ENCODE measurements at places on chromosomes 12 and 14. TPM values are rescaled to one million over a fixed set of nuclear protein-coding genes. Genes with fewer than 3 reads are reported as not detected.

LRRK2 gene
- total RNA-seq, result 28.7 TPM

SLC35F4 gene
- not detected for total RNA-seq

TPH2 gene
- not detected for total RNA-seq

LRRC10 gene
- total RNA-seq, result not detected

KCNC2 gene
- total RNA-seq, result not detected

TAS2R14 gene
- total RNA-seq, result 1.4 TPM

CORO1C gene
- 194 TPM for total RNA-seq

SETD1B gene
- 35.5 TPM for total RNA-seq

FITM1 gene
- total RNA-seq, result 0.81 TPM

ATL1 gene
- 7.2 TPM for total RNA-seq

GPX2 gene
- total RNA-seq, result 617 TPM

NRDE2 gene
- total RNA-seq, result 32.5 TPM

USP15 gene
- 35.7 TPM for total RNA-seq

ATP23 gene
- total RNA-seq, result 5.2 TPM

TMTC2 gene
- 41.3 TPM for total RNA-seq

DNA sequence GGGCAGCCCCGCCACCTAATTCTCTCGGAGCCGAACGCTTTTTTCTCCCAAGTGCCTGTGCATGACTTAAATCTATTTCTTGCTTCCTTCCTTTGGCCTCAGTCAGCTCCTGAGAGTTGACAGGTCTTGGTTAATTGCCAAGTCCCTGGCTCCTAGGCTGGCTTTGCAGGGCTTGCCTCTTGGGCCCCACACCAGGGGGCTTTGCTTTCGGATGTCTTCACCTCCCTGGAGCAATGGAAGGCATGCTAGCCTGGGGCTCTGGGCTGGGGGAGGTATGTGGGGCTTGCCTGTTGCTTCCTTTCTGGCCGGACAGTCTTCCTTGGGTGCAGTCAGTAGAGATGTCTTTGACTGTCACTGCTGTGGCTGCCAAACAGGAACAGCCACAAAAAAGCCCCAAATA lies 2.2 kb upstream of the KRT80 start:
- no peak for DNase-seq

GRCh38 chr12:47473091-47473490 lies 232.7 kb downstream of the RPAP3 start:
- no peak for DNase-seq

GRCh38 chr14:59657769-59658168 lies 81.2 kb upstream of the CCDC175 start:
- no peak for DNase-seq

DNA sequence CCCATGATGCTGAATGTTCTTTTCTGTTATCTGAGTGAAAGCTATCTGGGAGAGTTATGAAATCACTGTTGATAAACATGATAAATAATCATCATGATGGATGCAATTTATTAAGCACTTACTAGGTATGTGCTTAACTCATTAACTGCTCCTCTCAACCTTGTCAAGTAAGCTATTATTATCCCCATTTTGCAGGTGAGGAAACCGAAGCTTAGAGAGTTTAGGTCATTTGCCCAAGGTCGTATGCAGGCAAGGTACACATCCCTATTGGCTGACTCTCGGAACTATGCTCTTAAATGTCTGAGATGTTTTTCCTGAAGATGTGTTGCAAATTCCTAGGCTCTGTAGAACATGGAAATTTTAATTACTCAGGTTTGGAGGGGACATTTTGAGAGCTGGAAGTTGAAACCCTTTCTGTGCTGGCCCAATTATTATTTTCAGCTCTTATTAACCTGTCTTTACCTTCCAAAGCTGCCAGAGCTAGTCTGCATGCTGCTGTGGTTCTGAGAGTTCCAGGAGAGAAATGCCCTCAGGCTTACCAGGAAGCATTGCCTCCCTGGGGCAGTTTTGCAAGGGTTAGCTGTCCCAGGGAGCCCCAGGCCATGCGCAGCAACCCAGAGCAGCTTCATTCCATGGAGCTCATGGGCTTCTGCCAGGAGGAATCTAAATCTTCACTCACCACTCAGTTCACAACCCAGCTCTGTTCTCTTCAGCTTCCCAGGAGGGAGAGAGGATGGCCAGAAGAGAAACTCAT lies 55.6 kb upstream of the OAS1 start:
- no peak for DNase-seq

DNA sequence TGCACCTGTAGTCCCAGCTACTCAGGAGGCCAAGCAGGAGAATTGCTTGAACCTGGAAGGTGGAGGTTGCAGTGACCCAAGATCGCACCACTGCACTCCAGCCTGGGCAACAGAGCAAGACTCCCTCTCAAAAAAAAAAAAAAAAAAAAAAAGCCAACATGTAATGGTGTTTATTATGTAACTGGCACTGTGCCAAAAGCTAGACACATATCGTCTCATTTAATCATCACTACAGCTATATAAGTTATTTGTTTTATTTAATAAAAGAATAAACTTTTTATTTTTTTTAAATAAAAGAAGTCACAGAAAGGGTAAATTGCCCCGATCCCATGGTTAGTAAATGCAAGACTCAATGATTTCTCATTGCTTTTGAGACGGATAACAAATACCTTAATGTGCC lies 76.9 kb downstream of the PTCSC3 start:
- no peak for DNase-seq

DNA sequence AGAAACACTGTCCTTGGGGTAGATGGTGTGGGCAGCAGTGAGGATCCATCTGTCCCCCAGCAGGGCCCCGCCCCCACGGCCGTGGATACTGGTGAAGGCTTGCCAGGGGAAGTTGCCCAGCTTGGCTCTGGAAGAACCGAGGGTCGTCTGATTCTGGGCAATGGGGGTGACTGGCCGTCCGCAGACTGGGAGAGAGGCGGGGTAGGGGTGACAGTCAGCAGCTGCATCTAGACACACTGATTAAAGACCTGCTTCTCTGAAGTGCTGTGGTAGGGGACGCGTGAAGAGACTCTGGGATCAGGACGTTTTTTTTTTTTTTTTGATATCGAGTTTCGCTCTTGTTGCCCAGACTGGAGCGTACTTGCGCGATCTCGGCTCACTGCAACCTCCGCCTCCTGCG lies 4.7 kb upstream of the C1R start:
- no peak for DNase-seq

DNA sequence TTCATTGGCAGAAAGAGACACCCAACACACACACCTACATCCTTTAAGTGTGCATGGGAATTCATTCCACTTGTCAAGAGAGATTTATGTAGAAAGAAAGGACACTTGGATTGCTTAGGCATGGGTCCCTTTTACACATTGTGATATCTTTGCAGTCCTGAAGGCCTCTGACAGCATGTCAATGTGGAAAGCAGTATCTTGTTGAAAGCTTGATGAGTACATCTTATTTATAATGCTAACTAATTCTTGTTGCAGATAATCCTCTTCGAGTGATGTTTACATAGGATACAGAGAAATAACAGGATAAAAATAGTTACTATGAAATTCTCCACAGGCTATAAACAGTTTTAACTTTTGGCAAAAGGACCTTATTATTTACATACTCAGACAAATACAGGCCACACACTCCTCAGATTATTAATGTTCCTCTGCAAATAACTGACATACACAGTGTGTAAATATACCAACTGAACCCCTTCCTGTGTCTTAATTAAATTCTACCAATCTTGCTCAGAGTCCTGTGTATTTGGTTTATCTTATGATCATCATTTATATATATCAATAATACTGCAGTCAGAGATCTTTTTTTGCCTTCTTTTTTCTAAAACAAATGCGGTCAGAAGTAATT lies 111.8 kb upstream of the DIO2 start:
- no peak for DNase-seq

DNA sequence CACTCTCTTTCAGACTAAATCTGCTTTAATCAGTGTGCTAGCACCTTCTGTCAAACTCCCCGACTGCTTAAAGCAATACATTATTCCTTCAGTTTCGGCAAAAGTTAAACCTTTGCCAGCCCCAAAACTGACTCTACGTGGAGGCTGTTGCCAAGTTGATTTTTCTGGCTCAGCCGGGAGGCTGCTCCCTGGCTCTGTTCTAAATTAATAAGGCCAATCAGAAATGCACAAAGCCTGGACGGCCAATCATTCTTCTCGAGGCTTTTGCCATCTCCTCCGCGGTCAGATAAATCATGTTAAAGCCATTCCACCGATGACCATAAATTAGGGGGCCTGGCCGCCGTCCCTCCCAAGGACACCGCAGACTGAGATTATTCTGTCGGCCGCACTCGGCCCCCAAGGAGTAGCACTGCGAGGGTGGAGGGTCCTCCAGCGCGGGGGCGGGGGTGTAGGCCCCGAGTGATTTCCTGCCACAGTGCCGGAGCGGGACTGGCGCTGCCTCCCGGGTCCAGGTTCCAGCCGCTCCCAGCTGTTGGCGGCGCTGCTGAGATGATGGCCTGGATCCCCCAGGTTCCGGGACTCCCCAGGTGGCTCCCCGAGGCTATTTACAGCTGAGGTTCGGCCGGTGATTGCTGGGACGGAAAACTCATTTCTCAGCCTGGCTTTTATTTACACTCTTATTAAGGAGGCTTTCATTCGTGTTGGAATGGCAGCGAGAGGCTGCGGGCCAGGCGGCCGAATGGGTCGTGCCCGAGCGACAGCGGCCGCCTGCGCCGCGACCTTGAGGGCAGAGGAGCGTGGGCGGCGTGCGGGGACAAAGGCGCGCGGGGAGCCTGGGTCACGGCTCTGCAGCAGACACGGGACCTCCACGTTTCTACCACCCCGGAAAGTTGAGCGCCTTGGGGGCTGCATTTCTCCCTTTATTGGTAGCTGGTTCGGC lies 165.1 kb downstream of the MON2 start:
- DNase-seq, result peak; percentile 36

- DNase-seq, result no peak
These were observed 191.4 kb downstream of the TTC7B start for GRCh38 chr14:90624732-90625400.

- no peak for DNase-seq
These were observed 10.4 kb downstream of the NGB start for GRCh38 chr14:77260631-77261030.

GRCh38 chr12:9027161-9028059 lies 38.1 kb downstream of the KLRG1 start:
- DNase-seq, result no peak

- no peak for DNase-seq
These were observed 315.8 kb downstream of the AEBP2 start for GRCh38 chr12:19755136-19755535.

GRCh38 chr12:46384451-46385309 lies 12.1 kb upstream of the SLC38A2 start:
- DNase-seq, result no peak

GRCh38 chr14:104999361-104999760 lies 13.8 kb downstream of the CLBA1 start:
- DNase-seq, result no peak

- DNase-seq, result no peak
These were observed 21.9 kb upstream of the EID3 start for GRCh38 chr12:104281636-104282035.

GRCh38 chr14:64789696-64790095 lies 85.5 kb downstream of the PLEKHG3 start:
- no peak for DNase-seq

DNA sequence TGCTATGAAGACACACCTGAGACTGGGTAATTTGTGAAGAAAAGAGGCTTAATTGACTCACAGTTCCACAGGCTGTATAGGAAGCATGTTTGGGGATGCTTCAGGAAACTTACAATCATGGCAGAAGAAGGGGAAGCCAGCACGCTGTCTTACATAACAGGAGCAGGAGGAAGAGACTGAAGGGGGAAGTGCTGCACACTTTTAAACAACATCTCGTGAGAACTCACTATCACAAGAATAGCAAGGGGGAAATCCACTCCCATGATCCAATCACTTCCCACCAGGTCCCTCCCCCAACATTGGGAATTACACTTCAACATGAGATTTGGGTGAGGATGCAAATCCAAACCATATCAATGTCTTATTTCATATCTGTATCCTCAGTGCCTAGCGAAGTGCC lies 307.2 kb downstream of the ATP23 start:
- DNase-seq, result no peak
